ENCODE measurements at places on chromosomes 4 and X.

DNA sequence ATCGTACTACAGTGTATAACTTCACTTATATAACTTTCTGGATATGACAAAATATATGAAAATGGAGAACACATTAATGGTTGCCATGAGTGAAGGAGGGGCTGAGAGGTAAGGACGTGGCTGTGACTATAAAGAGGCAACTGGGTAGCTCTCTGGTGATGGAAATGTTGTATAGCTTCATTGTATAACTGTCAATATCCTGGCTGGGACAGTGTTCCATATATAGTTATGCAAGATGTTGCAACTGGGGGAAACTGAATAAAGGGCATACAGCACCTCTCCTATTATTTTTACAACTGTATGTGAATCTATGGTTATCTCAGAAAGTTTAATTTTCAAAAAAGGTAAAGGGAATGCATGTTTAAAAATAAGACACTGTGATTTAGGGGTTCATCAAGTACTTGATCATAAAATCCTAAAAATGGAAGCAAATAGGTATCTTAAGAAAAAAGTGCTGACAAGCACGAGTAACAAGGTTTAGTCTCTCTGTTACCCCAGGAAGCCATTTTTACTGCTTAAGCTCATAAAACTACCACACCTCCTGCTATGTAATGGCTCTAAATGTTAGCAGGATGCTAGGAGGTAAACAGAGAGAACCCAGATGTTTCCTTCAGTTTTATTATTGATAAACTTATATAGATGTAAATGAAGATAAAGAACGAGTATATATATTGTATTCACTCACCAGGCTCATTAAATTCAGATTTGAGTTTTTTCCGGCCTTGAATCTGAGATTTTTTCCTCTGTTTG is 34.0 kb downstream of the NAF1 start:
- DNase-seq = no peak

DNA sequence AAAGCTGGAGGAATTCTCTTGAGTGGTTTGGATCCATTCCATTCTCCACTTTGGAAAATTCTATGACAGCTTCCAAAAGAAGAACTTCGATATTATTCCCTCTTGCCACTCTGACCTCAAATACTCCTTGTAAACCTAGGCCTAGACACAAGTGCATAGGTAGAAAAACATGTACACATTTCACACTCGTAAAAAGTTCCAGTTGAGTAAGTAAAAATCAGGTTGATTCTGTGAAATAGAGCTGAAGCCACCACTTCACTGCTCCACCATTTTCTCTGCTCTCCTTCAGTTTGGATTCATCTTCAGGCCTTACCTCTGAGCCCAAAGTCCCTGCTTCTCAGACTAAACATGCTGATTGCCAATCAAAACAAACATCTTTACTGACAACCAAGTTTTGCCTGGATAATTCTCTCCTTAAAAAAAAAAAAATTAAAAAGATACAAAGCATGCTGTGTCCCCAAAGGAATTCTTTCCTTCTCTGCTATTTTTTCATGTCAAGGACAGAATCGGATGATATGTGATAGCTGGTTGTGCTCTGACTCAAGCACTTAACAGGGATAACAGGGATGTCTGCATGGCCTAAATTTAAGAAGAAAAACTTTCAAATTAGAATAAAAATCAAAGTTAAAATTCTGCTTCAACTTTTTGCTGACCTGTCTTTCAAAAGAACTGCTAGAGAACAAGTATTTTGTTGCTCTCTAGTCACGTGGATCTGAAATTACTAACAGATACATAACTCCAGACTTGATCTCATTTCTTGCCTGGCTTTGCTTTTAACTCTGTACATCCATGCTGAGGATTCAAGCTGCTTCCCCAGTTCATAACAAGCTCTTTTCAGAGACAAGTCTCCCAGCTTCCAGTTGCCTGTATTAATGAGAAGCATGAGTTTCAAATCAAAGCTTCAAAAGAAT is 420.9 kb upstream of the INTU start:
- no peak for DNase-seq

- peak; percentile 19 for DNase-seq
These were observed 55.5 kb downstream of the WFS1 start for GRCh38 chr4:6324999-6325787.

DNA sequence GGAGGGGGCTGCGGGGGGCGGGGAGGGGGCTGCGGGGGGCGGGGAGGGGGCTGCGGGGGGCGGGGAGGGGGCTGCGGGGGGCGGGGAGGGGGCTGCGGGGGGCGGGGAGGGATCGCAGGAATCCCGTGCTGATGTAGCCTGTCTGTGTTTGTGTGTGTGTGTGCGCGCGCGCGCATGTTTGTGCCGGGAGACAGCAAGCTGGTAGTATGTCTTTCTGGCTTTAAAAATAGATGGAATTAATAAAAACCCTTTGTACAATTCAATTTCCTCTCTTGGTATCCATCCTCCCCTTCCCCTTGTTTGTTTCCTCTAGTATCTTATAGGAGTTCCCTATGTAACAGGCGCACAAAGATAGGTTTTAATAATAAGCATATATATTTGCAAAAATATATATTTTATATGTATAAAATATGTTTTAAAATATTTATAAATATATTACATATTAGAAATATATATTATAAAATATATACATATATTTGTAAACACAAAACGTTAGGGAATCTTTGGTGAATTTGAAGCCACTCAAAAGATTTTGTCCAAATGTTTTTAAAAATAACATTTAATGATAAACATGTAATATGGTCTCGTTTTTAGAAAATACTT is 782 bp downstream of the ARHGAP24 start:
- DNase-seq = peak; percentile 30

GRCh38 chr4:81541161-81541945 is 69.6 kb upstream of the RASGEF1B start:
- DNase-seq = no peak

DNA sequence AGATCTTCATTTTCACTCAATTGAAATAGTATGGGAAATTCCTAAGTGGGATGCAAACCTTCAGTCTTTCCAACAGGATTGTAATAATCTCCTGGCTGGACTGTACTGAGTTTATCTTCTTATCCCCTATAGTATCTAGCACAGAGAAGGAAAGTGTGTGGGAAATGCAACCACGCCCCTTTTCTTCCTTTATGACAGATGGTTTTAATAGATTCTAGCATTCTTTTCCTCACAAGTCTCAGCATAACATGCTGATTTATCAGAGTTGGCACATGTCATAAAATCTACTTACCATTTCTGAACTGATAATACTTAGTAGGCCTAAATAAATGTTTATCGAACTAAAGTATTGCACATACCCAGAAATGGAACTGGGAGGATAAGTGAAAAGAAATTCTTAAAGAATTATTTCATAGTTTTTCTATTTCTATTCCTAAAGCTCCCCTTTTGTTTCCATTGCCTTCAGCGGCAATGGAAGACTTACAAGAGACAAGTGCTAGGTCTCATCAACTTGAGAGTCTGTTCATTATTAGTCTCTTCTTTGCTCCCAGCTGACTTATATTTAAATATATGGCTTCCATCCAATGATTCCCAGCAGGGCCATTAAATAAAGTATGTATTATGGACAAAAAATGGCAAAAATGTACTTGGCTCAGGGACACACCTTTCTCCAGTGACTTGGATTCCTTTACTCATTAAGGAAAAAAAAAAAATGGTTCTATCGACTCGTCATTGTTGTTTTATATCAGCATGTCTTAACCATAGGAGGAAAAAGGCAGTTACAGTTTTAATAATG is 484.5 kb downstream of the IL1RAPL1 start:
- no peak for DNase-seq

- DNase-seq = peak; percentile 27
These were observed 1624.8 kb upstream of the TENM3 start for GRCh38 chr4:180618396-180618795.

GRCh38 chr4:20370274-20370673 is 118.6 kb downstream of the SLIT2 start:
- no peak for DNase-seq

GRCh38 chr4:188717661-188718060 is 578.4 kb downstream of the TRIML1 start:
- no peak for DNase-seq

- peak; percentile 88 for DNase-seq
These were observed 34.6 kb downstream of the NBDY start for GRCh38 chrX:56763556-56764152.

GRCh38 chr4:118307643-118308042 is 45.2 kb downstream of the PRSS12 start:
- DNase-seq = no peak

DNA sequence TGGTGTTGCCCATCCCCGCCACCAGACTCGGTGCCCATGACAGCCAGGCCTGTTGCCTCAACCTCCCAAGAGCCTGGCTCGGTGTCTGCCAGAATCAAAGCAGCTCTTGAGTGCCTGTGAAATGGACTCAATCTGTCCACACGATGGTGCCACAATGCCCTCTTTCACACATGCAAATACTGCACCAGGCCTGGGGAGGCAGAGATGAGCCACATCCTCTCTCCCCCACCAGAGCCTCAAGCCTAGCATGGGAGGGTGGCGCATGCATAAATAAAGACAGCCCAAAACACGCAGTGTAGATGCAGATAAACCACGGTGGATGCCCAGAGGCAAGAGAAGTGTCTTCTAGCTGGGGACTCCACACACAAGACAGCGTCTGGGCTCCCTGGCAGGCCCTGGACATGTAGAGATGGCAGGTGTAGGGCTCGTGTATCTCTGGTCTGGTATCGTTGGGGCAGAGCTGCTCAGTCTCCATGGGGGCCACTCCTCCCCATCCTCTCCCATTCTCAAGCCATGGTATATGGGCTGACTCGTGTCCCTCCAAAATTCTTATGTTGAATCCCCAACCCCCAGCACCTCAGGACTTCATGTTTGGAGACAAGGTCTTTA is 65.6 kb downstream of the JAKMIP1 start:
- DNase-seq = peak; percentile 8

- DNase-seq = peak; percentile 3
These were observed 228.1 kb downstream of the THOC2 start for GRCh38 chrX:123504630-123505270.

- no peak for DNase-seq
These were observed 23.8 kb downstream of the CENPC start for GRCh38 chr4:67521506-67521905.

DNA sequence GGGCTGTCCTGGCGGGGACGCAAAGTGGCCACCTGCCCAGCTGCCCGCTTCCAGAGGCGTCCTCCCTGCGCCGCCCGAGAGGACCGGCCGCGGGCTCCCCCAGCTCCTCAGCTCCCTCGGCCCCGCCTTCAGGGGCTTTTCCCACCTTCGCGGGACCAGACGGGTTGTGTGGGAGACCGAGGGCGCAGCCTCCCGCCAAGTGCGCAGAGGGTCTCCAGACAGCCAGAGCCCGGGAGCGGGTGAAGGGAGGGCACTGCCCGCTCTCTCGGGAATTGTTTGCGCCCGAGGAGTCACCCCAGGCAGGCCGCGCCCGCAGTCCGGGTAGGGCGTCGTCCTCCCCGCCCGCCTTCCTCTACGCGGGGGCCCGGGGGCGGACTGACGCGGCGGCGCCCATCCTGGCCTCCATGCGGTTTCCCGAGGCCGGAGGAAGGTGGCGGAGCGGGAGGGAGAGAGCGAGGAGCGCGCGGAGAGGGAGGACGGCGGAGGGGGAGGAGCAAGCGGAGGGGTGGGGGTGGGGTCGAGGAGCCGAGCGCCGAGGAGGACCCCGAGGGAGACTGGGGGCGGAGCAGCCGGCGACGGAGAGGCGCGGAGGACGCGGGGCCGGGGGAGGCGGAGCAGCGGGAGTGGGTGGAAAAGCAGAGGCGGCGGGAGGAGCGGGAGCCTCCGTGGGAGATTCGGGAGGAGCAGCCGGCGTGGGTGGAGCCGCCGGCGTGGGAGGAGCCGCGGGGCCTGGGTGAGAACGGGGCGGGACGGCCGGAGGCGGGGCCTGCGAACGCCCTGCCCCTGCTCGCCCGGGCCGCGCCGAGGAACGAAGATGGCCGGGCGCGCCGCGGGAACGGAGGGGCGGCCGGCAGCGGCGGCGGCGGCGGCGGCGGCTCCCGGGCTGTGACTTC is 47.5 kb downstream of the CLDN34 start:
- DNase-seq = peak; percentile 84

DNA sequence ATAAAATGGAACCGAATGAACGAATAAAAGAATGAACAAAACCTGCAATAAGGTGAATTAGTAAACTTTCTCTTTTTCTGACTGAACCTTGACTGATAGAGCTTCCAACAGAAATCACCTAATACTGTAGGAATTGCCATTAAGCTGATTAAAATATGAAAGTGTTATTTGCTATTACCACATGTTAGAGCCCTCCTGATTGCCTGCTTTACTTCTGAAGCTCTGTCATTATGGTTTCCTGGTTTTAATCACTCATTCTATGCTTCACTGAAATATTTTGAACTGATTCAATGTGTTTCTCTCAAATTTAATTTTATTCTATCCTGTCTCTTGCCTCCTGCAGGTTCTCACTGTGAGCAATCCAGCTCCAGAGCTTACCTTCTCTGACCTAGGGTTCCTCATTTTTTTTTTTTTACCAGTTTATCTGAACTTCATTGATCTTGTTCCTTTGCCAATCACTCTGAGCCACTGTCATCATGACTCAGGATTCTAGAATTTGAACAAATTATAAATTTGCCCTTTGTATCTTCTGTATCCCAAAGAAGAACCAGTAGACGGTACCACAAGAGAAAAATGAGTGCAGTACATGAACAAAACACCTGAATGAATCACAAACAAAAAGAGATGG is 48.1 kb upstream of the UGT2B15 start:
- DNase-seq = no peak

DNA sequence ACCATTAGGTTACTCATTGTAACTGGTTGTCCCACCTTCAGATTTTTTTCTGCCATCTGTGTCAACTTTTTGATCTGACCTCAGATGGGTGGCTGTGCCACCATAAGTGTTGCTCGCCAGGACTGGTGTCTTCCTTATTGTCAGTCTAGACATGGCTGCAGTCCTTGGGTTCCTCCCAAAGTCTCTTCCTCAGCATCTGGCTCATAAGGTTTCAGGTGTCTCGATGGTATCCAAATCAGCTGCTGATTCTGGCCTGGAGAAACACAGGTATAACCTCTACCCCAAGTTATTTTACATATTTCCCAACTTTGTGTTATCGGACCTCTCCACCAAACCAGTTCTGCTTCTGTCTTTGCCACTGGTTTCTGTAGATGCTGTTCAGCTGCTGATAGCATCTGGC is 158.5 kb downstream of the ZNF518B start:
- no peak for DNase-seq

GRCh38 chr4:99564921-99565320 is 1.1 kb upstream of the TRMT10A start:
- no peak for DNase-seq

DNA sequence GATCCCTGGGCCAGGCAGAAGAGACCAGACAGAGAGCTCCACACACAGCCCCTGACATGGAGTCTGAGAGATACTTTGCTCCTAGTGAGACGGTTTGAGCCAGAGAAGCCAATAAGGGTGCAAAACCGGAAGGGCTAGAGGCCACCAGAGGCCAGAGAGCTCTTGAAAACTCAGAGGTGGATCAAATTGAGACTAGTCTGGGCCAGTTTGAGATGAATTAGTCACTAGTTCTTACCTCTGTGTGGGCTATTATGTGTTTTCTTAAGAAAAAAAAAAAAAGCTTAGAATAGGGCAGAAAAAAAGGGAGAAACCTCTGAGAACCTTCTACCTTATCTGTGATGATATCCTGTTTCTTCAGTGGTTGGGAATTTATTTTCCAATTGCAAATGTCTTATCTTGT is 110.4 kb upstream of the EDNRA start:
- peak; percentile 78 for DNase-seq

GRCh38 chr4:46993075-46994006 is at the start of gene GABRA4:
TSS of gene GABRA4 (minus strand) at chr4:46993581. CDS start at chr4:46993424, 157 bp downstream.
- no peak for DNase-seq

- DNase-seq = no peak
These were observed 71.4 kb downstream of the RGS12 start for GRCh38 chr4:3364199-3364598.

Measured in M059J (cell line).